ENCODE measurements at places on chromosomes 12 and 14. TPM values are rescaled to one million over a fixed set of nuclear protein-coding genes. Genes with fewer than 3 reads are reported as not detected.

The SIX6 gene
- not detected for total RNA-seq

The DUSP6 gene
- total RNA-seq, result 14.1 TPM

The CDKN3 gene
- 77.2 TPM for total RNA-seq

The SETD1B gene
- total RNA-seq, result 12.6 TPM

The KCNK10 gene
- total RNA-seq, result not detected

The SMCO2 gene
- not detected for total RNA-seq

The PIANP gene
- 0.75 TPM for total RNA-seq

The OR6C2 gene
- total RNA-seq, result not detected

The KIF5A gene
- 0.20 TPM for total RNA-seq

The PRB2 gene
- total RNA-seq, result not detected

The ISCA2 gene
- 39.0 TPM for total RNA-seq

The PIWIL1 gene
- 0.05 TPM for total RNA-seq

The BICDL1 gene
- 4.5 TPM for total RNA-seq

All from A549 treated with AZD2906 at 1 μM for 4 hours (cell line).